ENCODE measurements at places on chromosomes 13 and 19.

DNA sequence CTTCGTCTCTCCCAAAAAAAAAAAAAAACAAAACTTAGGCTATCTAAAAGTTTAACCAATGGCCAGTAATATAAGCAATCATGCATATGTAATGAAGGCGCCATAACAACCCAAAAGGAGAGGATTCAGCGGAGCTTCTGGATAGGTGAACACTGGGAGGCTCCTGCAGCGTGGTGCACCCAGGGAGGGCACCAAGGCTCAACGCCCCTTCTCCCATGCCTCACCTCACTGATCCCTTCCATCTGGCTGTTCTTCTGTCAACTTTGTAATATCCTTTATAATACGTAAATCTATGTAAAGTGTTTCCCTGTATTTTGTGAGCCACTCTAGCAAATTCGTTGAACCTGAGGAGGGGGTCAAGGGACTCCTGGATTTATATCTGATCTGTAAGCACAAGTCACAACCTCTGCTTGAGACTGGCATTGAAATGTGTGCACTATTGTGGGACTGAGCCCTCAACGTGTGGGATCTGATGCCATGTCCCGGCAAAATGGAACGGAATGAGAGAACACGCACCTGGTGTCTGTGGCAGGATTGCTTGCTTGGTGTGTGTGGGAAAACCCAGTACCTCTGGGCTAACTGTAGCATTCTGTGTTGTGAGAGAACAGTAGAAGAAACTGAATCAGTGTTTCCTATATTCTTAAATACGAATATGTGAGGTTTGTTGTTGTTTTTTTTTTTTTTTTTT, 521 bp upstream of the ZNF665 start:
- DNase-seq, result no peak

DNA sequence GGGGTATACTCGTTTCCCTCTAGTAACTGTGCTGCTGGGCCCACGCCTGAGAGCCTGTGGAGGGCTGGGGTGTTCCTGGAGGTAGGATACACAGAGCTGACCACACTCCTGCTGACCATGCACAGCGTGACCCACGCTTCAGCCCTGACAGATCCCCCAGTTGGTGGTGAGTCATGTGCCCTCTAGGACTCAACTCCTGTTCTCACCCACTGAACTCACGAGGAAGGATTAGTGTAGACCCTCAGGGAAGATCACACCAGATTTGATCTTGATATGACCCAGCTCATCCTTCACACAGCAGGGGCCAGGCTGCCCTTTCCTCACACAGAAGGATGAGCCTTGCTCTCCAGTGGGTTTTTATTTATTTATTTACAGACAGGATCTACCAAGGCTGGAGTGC, 13.3 kb upstream of the ACP7 start:
- DNase-seq, result peak; percentile 96

- no peak for DNase-seq
Measured at GRCh38 chr19:46745521-46746280, at the start of gene FKRP. Gene FKRP (plus strand): TSS chr19:46746057. CDS start chr19:46755451, 9,394 bp downstream.

GRCh38 chr13:32047793-32048192, 16.2 kb downstream of the FRY start:
- no peak for DNase-seq

GRCh38 chr13:49218493-49219051, 1.6 kb upstream of the MLNR start:
- DNase-seq, result no peak

DNA sequence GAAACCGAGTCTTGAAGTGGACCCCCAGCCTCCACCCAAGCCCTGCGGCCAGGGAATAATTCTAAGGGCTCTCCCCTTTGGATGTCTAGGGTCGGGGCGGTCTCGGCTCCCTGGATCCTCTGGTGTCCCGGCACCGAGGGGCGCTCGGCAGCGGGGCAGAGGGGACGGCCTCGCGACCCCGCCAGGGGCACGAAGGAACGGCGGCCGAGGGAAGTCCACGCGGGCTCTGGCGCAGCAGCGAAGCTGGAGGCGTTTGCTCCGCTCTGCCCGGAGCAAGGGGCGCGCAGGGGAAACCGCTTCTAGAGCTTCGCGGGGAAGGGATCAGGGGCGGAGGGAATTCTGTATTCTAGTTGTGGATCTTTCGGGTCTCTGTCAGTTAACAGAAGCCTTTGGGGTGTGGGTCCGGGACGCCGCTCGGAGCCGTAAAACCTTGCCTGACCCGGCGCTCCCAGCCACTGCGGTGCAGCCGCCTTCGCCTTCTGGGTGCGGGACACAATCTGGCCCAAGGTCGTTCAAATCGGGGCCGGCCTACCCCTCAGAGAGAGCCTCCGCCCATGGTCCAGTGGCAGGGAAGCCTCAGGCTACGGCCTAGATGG, 118.2 kb downstream of the KCNRG start:
- DNase-seq, result no peak

GRCh38 chr19:47445937-47446402, 25.7 kb downstream of the SLC8A2 start:
- peak; percentile 55 for DNase-seq

- DNase-seq, result no peak
Measured at GRCh38 chr13:114153485-114154080, 21.2 kb upstream of the RASA3 start.

DNA sequence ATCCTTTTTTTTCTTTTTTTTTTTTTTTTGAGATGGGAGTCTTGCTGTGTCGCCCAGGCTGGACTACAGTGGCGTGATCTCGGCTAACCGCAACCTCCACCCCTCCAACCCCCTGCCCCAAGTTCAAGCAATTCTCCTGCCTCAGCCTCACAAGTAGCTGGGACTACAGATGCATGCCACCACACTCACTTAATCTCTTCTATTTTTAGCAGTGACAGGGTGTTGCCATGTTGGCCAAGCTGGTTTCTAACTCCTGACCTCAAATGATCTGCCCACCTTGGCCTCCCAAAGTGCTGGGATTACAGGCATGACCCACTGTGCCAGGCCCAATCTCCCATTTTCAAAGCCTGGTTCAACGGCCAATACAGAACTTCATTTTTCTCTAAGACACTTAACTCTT, 9.1 kb downstream of the FOXO1 start:
- DNase-seq, result no peak

GRCh38 chr19:1009981-1010538, 9.8 kb downstream of the GRIN3B start:
- no peak for DNase-seq

DNA sequence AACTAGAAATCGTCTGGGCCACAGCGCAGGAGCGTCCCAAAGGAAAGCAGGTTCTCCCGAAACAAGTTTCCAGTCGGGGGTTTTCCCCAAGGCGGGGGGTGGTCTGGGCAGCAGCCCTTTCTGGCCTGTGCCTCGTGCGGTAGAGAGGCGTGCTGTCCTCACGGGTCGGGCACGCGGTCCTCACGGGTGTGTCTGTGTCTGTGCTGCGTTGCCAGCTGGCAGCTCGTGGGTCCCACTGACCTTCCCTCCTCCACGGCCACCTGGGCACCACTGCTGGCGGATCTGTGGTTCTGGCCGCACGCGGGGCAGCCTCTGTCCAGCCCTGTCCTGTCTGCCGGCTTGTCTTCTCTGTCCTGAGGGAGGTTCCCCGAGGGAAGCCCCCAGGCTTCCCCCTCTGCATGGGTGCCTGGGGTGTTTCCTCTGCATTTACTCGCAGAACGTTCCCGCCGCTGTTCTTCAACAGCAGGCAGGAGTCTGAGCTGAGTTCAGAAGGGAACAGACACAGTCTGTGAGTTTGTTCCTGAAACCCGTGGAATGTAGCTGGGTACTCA, 98.2 kb upstream of the MCF2L start:
- no peak for DNase-seq

Data from SK-MEL-5 (cell line).